ENCODE measurements at places on chromosomes 2 and 18.

GRCh38 chr2:64754570-64754969 lies 100.9 kb upstream of the SERTAD2 start:
- DNase-seq: no peak

DNA sequence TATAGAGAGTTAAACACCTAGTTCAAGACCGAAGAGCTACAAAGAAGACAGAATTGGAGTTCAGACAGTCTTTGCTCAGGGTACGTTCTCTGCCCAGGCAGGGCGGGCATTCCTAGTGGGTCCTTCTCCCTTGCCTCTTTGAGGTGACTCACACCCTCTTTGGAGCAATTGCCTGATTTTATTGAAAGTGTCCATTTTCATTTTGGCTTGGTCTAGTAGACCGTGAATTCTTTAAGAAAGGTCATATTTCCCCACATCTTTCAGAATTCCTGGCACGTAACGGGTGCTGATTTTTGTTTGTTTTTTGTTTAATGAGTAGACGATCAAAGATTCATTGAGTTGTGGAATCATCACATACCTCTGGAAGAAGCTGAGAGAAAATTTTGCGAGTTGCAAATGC lies 871.5 kb downstream of the RNF144A start:
- no peak for DNase-seq

DNA sequence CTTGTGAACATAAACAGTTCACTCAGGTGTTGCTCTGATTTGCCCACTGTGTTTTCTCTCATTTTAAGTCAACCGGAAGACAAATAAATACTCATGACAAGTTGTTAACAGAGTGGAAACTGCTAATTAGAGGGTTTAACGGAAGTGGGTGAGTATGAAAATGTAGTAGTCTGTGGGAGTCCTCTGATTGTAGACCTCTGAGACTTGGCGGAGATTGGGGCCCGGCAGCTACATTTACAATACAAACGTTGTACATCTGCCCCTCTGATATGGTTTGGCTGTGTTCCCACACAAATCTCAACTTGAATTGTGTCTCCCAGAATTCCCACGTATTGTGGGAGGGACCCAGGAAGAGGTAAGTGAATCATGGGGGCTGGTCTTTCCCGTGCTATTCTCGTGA lies 107.3 kb upstream of the FAM98A start:
- DNase-seq: no peak

DNA sequence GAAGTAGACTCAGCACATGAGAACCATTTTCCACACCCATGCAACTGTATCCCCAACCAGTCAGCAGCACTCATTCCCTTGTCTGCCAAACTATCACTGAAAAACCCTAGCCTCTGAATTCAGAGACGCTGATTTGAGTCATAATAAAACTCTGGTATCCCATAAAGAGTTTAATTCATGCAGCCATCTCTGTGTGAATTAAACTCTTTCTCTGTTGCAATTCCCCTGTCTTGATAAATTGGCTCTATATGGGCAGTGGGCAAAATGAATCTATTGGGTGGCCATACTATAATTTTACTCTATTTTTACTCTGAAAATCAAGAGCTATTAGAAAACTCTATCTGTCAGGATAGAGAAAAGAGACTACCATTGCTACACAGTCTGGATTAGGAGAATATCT lies 40.6 kb upstream of the TWSG1 start:
- DNase-seq: no peak

- DNase-seq: no peak
These were observed 101.2 kb upstream of the FSHR start for GRCh38 chr2:49255409-49255971.

DNA sequence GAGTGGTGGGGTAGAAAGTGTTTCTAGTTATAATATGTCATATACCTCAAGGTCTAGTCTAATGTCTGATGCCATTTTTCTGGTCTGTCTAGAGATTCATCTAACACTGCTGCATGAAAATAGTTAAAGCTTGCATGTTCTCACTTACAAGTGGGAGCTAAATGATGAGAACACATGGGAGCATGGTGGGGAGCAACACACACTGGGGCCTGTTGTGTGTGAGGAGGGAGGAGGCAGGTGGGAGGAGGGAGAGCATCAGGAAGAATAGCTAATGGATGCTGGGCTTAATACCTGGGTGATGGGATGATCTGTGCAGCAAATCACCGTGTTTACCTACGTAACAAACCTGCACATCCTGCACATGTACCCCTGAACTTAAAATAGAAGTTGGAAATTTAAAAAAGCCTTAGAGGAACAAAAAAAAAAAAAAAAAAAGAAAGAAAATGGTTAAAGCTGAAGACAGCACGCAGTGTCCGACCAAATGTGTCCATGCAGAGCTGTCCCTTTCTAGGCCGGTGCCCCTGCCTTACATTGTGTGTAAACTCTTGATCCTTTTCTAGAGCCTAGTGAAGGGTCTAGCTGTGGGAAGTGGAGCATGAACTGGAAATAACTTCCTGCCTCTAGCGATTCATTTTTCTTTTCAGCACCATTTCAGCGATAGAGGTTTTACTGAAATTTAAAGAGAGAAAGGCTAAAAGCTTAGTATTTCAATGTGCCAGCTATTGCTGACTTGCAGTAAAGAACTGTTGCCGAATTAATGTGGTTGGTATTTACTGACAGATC lies 94.0 kb downstream of the FMNL2 start:
- no peak for DNase-seq

DNA sequence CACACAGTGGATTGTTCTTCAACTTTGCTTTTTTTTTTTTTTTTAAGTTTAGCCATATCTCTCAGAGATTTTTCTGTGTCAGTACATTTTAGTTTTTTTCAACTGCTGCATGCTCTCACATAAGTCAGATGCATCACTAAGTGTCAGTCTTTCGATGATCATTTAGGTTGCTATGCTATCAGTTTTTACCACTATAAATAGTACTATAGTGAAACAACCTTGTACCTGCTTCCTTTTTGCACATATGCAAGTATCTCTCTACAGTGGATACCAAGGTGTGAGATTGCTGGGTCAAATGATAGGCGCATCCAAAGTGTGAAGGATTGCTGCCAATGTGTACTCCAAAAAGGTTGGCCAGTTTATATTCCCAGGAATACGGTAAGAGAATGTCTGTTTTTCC lies 33.5 kb upstream of the MAP4K3 start:
- DNase-seq: no peak

DNA sequence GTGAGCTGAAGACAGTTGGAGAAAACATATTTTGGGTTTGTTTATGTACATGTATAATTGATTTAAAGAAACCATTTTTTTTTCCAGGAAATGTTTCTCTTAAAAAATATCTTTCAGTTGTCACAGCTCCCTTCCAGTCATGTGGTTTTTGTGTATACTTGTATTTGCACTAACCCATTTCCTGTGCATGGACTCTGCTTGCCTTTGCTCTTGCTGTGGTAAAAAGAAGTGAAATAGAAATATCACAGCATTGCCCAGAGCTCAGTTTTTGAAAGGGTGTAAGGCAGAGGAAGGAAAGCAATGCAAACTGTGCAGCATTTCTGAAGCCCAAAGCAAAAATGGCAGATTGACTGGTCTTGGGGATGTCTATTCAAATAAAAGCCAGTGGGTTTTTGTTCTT lies 10.4 kb upstream of the DOCK10 start:
- peak; percentile 70 for DNase-seq

GRCh38 chr18:75113455-75113854 lies 95.5 kb downstream of the PTGR3 start:
- DNase-seq: no peak
